ENCODE measurements at places on chromosomes 16 and 17. TPM values are rescaled to one million over a fixed set of nuclear protein-coding genes. Genes with fewer than 3 reads are reported as not detected.

RASD1 gene
- total RNA-seq: 0.33 TPM

GRCh38 chr17:21077281-21077680, 34.5 kb upstream of the USP22 start:
- DNase-seq: no peak

CBFA2T3 gene
- not detected for total RNA-seq

DNA sequence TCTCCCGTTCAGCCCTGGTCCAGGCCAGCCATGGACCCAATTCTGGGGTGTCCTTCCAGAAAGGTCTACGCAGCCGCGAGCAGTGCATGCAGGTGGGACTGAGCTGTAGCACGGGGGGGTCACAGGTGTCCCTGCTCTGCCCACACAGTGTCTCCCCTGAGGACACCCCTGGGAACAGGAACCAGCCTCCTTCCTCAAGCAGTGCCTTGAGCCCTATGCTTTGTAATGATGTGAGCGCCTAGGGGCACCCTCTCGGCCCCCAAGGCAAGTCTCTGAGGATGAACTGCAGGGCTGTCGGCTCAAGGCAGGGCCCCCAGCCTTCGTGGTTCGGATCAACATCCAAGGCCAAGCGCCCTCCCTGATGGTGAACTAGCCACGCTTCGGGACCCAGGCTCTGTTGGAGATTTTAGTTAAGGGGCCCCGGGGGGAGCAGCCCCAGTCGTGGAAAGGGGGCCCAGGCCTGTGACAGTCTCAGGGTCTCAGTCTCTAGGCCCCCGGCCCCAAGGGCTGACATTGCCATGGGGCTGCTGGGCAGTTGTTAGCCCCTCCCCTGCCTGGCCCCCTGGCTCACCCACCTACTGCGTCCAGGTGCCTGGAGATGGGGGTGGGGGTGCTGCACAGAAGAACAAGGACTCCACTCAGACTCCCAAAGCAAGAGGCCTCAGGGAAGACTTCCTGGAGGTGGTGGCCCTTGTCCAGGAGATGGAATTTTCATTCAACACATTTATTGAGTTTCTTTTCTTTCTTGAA, 2.3 kb downstream of the IL17C start:
- DNase-seq: no peak

ZNF597 gene
- total RNA-seq: 1.6 TPM

- no peak for DNase-seq
Measured at GRCh38 chr16:75506574-75506973, 11.3 kb upstream of the CHST6 start.

EIF3CL gene
- 50.9 TPM for total RNA-seq

GRCh38 chr17:72604518-72604917, 483.7 kb downstream of the SOX9 start:
- no peak for DNase-seq

DNA sequence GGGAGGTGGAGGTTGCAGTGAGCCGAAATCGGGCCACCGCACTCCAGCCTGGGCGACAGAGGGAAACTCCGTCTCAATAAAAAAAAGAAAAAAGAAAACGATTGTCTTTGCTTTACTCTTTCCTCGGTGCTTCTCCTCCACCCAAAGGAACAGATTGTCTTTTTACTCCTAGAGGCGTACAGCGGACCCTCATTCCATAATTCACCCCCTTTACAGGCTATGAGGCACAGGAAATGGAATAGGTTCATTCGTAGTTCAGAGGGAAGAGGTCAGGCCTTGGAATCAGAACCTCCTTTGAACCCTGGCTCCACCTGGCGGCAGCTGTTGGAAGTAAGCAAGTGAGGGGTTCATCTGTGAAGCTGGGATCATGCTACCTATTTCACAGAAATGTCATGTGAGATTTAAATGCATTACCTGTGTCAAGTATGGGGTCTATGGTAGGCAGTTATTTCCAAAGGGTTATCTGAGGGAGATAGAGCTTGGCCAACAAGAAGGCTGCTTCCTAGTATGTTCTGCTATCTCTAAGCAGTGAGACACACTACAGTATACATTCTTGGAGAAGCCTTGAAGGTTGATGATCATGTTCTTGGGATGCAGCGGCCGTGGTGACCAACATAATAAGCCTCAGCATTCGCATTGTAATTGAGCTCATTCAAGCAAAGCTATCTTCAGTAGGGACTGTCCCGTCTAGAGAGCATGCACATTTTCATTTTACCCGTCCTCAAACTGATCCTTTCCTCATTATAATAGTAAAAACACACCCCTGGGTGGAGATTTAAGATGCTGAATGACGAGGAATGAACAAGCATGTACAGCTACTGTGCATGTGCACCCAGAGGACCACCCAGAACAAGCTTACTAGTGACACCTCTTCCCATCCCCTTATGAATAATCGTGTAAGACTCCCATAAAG, 18.7 kb upstream of the ZNF689 start:
- DNase-seq: peak; percentile 94
